ENCODE measurements at places on chromosomes 2 and 18.

DNA sequence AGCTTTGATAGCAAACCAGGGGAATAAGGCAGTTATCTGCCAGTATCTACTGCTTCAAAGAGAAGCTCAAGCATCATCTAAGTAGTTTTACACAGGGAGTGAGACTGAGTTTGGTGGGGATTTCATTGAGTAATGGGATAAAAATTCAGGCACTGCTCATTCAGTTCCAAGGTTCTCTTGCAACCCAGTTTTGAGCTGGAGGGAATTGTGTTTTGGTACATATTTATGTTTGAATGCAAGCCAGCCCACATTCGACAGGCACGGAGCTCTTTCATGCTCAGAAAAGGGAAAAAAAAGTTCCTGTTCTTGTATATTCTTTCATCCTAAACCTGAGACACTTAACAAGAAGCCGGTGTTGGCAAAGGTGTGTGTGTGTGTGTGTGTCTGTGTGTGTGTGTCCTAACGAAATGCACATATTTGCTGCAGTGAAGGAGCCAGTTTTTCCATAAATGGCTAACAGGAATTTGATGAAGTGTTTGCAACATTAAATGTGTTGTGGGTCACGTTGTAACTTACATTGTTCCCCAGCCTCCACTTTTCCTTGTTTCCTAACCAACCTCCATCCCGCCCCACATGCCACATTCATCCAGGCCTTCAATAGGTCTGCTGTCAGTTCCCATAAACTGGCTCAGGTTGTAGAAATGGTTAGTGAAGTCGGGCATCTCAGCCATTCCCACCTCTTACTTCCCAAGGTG, 311.1 kb downstream of the TXNL1 start:
- DNase-seq = no peak

- no peak for DNase-seq
These were observed 96.0 kb downstream of the RHOB start for GRCh38 chr2:20542746-20543468.

DNA sequence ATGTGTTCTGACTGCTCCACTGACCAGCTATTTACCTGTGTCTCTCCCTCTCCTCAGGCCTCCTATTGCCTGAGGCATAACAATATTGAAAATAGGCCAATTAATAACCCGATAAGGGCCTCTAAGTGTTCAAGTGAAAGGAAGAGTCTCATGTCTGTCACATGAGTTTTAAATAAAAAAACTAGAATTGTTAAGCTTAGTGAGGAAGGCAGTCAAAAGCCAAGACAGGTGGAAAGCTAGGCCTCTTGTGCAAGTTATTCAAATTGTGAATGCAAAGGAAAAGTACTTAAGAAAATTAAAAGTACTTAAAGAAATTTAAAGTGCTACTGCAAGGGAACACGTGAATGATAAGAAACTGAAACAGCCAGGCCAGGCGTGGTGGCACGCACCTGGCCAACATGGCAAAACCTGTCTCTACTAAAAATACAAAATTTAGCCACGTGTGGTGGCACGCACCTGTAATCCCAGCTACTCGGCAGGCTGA, 44.9 kb upstream of the TAF4B start:
- no peak for DNase-seq

- DNase-seq = peak; percentile 9
These were observed 687 bp downstream of the CTDP1 start for GRCh38 chr18:79680100-79680879.

GRCh38 chr2:6896930-6897759, 19.6 kb downstream of the RSAD2 start:
- peak; percentile 40 for DNase-seq

- no peak for DNase-seq
These were observed 176.6 kb downstream of the HDAC4 start for GRCh38 chr2:239224199-239224570.

DNA sequence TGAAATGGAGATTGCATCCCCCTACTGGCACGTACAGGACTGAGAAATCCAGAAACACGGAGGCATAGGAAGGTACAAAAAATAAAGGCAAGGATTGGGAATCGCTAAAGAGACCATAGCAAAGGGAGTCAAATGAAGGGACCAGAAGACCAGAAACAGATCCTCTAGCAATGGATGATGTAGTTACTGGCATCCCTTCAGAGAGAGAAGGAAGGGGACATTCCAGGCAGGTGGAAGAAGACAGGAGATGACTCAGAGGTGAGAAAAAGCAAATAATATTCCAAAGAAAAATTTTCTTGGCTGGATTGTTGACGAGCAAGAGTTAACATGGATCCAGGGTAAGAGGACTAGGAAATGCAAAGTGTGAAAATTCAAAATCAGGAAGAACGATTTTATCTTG, 78.4 kb upstream of the FZD7 start:
- DNase-seq = no peak

DNA sequence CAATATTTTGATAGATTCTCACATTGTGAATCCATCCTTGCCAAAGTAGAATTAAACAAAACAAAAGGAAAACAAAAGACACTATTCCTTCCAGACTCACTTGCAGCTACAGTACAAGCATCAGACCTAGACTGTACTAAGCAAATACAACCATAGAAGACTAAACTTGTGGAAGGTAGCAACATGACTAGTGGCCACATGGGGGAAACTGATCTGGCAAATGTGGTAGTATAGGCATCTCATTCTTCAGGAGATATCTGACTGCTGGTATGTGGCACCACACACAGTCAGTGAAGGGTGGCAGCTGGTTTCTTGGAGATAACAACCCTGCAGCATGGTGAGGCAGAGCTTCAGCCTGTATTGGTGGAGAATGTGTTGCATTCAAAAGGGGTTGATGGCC, 81.0 kb upstream of the ACVR2A start:
- DNase-seq = no peak
